T-helper 2 cell (primary cell): ENCODE measurements at places on chromosomes 5 and 9.

- DNase-seq: no peak
These were observed 35.0 kb downstream of the MTX3 start for GRCh38 chr5:79955941-79956670.

DNA sequence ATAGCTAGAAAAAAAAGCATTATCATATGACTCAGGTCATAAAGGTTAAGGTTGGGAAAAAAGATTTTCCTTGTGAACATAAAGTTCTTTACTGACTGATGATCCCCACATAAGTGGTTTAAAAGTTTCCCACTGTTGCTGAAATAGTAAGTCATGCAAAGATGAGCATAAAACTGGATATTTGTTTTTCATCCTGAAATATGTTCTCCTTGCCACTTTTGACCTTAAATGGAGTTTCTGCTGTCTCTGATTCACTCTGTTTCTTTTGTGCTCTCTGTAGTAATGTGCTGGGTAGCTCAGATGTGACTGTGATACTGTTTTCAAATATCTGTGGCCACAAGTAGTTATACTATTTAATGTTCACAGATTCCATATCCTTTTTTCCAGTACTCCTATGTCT is 162.5 kb upstream of the GAS1 start:
- DNase-seq: no peak

- no peak for DNase-seq
These were observed 381.8 kb downstream of the ADGRV1 start for GRCh38 chr5:90940227-90940995.

DNA sequence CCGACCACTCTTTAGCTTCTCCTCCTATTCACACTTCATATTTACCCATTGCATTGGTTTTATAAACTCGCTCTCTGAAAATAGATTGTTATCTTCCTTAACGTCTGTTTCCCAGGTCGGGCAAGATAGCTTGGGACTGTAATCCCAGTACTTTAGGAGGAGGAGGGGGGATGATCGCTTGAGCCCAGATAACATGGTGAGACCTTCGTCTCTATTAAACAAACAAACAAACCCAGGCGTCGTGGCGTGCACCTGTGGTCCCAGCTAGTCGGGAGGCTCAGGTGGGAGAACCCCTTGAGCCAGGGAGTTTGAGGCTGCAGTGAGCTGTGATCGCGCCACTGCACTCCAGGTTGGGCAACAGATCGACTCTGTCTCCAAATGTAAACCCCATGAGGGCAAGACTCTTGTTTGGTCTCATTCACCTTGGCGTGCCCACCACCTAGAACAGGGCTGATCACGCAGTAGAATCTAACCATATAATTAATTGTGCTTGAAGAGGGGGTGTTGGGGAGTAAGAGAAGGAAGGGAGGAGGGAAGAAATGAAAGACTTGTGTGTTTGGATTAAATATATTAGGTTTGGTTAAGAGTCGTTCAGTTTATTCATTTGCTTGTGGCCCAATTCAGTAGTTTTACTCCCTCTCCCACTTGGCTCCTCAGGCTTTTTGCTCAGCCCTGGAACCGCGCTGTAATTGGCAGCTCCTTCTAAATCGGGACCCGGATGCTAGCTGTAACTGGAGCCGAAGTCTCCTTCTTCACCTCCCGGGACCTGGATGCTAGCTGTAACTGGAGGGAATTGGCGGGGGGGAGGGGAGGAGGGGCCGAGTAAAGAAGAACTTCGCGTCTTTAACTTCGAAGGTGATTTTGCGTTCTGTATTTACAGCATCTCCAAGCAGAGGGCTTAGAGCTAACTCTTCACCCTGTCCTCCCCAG is 24.9 kb downstream of the CDKN2A start:
- no peak for DNase-seq

- no peak for DNase-seq
These were observed 12.7 kb downstream of the CKMT2 start for GRCh38 chr5:81245871-81246235.

DNA sequence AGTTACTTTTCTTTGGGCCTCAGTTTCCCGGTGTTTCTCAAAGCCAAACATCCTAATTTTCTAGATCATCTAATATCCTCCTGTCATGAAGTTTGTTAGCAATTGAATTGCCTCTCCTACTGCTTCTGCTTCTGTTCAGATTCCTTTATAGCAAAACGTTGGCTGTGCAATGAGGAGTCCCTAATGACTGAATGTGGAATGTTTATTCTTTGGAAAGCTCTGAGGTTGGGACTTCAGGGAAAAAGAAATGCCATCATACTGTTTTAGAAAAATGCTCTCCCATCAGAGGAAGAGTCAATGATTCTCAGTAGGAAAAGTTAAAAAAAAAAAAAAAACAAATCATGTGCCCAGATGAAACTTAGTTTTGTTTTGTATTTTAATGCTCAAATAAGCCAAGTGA is 268.7 kb upstream of the PAPPA start:
- DNase-seq: no peak

GRCh38 chr9:113823421-113823820 is 52.7 kb upstream of the ZNF618 start:
- no peak for DNase-seq

DNA sequence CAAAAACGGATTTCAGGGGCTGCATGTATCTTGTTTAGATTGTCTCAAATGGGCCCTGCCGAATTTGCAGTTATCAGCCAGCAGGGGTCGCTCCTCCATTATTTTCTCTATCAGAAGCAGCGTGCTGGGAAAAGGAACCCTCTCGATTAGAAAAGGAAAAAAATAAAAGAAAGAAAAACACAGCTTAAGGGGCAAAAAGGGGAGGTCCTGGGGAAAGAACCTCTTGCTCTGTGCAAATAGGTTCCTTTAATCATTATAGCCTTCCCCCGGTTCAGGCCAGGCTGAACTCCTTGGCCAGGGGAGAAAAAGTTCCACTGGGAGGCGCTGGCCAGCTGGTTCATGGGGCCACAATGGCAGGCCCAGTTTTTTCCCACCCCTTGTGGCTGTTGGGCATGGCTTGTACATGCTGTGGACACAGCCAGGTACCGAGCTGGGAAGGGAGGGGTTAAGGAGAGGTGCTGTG is 25.0 kb upstream of the CAPSL start:
- DNase-seq: no peak

- no peak for DNase-seq
These were observed 13.6 kb upstream of the CXXC5 start for GRCh38 chr5:139634541-139634940.
